ENCODE measurements at places on chromosomes 2 and 18.
A peak's percentile ranks its signal among the peaks of the same experiment; 100 is the strongest.

DNA sequence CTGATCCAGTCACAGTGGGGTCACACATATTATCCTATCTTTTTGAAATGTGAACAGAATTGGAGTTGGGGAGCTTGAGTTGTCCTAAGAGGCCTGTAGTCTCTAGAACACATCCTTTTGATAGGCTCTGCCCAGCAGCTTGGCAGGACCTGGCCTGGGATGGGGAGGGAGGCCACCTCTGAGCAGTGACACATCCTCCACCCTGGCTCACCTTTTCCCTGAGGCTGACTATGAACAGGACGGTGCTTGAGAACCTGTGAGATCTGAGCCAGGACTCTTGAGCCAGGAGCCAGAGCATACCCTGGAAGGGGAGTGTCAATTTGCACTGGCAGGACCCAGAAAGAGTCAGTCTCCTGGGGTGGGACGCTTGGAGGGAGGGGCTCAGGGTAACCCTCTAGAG, 17.7 kb upstream of the ATP6V1B1 start:
- no peak for DNase-seq

GRCh38 chr18:11851806-11852337, 659 bp downstream of the CHMP1B start:
- DNase-seq = no peak

DNA sequence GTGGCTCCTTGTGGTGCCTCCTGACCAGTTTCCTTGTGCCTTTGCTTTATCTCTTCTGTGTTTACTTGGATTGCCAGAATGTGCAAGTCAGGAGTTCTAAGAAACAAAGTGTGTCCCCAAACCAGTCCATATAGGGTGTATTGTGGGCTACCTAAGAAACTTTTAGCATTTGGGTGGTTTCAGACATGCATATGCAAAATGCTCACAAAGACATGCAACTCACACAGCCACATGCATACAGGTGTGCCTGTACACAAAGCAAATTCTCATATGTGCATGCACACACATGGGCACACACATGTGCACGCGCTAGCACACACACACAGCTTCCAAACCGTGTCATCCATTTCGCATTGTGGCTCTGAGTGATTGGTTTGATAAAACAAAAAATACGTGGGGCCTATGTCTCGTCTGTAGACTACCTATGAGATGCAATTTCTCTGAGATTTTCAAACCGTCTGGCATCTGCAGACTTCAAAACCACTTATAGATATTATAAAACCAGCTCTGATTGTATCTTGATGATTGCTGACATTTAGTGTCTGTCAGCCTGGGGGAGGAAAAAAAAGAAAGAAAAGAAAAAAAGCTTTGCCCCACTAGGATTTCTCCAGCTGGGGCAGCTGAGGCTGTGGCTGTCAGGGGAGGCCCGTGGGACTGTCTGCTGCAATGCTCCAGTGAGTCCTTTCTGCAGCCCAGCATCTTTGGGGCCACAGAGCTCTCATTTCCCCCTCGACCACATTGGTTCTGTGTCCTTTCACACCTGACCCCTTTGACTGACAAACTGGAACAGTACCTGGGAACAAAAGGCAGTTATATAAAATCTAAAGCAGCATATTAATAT, 556.1 kb downstream of the CMPK2 start:
- DNase-seq = no peak

DNA sequence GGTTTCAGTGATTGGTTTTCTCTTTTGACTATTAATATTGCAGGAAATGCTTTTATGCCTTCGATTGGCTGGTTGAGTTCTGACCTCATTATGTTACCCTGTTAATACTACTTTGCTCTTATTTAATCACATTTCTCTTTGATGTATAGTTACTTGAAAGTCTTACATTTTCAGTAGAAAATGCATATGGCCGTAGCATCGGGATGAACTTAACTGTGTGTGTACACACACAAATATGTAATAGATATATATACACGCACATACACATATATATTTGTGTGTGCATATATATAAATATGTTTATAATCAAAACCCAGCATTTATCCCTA, 1.6 kb downstream of the EPC2 start:
- no peak for DNase-seq

DNA sequence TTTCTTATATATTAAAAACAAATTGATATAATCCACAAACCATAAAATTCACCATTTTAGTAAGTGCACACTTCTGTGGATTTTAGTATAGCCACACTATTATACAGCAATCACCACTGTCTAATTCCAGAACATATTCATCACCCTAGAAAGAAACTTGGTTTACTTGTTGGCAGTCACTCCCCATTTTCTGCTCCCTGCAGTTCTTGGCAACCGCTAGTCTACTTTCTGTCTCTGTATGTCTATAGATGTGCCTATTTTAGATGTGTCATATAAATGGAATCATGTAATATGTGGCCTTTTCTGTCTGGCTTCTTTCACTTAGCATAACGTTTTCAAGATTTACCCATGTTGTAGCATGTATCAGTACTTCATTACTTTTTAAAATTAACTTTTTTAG, 5.7 kb downstream of the CKAP2L start:
- no peak for DNase-seq

DNA sequence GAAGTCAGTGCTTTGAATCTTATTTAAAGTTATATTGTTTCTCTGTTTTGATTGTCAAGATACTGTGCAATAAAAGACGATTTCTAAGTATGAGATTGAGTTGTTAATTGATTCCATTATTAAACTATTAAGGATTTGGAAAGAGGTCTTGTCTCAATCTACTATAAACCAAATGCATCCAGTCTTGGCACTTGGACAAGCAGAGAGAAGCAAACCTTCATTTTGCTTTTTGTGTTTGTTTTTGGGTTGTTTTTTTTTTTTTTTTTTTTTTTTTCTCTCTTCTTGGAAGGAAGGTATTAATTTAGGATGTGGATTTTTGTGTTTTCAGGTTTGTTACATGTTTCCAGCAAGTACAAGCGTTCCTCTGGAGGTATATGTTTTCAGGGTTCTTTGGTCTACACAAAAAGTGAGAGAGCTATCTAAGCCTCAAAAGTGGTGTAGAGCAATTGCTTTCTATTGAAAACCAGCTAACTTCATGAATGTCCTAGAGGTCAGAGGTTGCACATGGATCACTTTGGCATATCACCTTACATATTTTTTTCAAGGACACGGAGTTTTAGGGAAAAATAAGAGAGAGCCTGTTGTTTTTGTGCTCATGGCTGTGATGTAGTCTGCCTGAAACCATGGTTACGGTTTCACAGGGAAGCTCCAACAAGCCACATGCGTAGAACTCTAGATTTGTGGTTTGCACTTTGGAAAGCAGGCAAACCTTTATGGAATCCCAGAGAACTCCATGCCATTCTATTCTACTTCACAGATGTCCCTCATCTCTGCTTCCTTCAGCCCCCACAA, 1.8 kb downstream of the PRKCE start:
- DNase-seq = no peak

- DNase-seq = no peak
Measured at GRCh38 chr2:147222506-147222905, 622.3 kb upstream of the ACVR2A start.

DNA sequence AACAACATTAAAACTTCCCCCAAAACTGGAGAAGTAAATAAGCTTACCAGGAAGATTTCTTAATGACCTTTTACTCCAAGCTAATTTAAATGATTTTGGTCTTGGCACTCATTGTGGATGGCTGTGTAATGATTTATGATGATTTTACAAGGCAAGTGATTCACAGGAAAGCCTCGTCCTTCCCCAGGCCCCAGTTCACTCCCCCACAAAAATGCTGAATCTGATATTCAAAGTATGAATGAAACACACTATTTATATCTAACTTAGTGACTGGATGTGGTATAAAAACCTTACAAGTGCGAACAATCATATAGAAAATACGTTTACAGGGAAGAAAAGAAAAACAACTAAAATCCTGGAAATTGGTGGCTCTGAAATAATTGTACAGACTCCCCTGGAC, 49.8 kb downstream of the ZNF516 start:
- no peak for DNase-seq

DNA sequence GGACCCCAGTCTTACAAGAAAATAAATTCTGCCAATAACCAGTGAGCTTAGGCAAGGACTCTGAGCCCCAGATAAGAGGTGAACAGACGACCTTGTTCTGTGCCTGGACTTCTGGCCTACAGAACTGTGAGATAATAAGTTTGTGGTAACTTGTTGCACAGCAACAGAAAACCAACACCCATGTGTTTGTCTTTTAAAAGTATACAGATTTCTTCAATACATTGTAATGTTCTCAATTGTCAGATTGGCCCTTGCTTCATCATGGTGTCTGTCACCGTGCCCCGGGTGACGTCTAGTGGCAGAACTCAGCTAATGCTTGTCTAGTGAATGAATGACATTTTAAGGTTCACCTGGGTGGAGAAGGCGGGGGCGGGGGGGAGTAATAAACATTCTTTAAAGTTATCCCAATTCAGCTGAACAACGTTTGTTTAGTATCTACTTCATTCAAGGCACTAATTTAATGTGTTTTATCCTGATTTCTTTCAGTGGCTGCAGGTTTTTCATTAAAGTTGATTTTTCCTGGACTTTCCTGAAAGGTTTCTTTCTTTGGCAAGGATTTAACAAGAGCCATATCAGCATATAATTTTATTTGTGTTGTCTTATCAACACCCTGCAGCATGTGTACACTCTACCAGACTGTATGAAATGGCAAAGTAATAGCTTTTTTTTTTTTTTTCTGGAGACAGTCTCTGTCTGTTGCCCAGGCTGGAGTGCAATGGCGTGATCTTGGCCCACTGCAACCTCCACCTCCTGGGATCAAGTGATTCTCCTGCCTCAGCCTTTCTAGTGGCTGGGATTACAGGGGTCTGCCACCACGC, 123.8 kb upstream of the DLX2 start:
- DNase-seq = peak; percentile 11

DNA sequence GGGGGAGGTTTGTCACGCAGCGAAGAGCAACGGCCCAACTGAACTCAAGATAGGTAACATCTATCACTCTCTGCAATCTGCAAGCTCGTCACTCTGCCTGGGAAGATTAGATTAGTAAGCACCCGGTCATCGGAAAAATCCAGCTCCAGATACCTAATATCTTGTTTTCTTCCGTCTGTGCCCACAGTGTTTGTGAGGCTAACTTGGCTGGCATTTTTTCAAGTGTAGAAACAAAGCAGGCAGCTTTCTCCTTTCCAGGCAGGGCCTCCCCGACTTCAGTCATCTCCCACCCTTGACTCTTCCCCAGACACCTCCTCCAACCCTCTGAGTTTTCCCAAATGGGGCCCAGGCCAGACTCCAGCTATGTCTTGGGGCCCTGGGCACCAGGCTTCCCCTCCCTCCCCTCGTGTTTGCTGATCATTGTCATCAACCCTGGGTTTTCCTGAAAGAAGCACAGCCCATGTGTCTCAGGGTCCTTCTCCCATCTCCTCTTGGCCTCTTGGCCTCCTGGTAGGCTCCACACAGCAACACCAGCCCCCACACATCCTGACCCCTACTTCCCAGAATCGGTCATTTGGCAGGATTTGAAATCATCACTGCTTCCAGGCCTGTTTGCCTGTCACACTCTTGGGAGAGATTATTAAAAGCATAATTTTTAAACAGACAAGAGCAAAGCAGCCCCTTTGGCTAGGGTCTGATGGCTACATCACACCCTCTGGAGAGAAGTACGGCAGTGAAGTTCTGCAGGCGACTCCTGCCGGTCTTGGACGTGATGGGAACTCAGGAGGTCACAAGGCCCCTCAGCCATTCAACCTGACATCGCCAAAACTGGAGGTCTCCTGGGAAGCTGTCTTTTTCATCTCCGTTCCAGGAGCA, 144.9 kb upstream of the ID2 start:
- DNase-seq = no peak

GRCh38 chr2:46299365-46300263, 2.4 kb downstream of the EPAS1 start:
- no peak for DNase-seq

DNA sequence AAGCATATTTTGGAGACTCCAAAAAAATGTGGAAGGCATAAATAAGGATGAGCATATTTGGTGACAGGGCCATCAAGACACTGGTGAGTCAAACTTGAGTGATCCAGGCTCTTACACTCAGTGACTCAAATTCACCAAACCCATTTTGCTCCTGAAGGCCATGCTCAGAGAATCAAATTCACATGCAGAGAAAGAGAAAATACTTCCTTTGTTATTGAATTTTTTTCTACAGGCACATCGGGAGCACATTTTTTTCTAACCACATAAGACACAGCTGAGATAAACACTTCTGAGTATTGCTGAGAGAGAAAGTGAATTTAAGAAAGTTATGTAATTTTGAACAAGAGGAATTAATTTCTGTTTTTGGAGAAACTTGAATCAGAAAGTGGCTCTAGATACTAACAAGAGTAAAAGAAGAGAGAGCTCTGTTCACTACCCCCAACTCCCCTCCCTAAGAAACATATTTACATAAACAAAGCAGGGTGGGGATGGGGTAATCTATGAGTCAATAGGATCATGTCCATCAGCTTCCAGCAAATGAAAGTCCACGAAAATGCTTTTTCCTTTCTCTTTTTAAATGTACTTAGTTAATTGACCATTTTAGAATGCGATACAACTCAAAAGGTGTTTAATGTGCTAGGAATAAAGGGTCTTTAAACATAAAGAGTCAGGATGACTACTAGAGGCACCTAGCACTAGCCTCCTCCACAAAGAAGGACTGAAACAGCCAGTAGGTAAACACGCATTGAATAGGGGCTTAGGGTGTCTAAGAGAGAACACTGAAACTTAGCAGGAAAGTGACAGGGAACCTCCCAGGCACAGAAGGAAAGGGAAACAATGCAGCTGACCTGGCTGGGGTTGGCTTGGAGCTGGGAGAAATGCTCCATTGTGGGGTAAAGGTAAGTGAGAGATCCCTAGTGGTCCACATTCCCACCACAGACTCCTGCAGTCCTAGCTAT, 152.3 kb downstream of the KCNE4 start:
- DNase-seq = no peak

DNA sequence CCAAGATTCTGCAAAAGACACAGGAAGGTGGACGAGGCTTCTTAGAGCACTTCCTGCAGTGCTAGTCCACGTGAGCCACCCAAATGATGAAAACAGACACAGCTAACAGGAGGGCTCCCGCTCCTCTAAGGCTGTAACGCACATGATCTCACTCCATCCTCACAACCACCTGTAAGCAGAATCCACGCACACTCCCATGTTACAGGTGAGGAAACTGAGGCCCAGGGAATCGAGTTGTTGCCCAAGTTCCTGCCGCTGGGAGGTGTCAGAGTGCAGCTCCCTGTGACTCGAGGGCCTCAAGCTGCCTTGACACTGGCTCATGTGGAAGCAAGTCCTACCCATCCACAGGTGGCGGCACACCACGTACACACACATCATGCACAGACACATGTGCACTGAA, 4.4 kb downstream of the DNMT3A start:
- DNase-seq = no peak

DNA sequence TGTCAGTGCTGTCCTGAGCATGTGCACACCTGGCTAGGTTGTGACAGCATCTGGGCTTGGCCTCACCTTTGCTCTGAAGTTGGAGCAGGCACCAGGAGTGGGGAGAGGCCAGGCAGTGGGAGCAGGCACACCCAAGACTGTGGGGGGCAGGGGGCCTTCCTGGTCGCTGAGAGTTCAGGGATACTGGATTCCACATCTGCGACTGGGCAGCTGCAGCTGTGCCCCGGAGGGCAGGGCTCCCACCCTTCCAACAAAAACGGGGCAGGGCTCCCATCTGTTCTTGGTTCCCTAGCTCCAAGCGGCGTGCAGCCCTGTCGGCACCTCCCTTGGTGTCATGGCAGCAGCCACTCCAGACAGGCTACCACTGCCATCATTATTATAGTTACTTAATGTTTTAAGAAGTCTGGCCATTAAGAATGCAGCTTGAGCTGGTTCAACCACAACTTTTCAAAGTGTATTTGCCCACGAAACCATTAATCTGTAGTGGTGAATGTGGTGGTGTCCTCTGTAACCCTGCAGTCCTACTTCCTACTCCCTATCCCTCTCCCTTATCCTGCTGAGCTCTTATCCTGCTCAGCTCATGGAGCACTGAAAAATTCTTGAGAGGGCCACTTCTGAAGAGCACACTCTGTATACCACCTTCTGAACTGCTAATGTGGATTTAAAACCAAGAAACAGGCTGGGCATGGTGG, 48.0 kb upstream of the RAB1A start:
- DNase-seq = no peak
